ENCODE measurements at places on chromosomes 3 and 15.

DNA sequence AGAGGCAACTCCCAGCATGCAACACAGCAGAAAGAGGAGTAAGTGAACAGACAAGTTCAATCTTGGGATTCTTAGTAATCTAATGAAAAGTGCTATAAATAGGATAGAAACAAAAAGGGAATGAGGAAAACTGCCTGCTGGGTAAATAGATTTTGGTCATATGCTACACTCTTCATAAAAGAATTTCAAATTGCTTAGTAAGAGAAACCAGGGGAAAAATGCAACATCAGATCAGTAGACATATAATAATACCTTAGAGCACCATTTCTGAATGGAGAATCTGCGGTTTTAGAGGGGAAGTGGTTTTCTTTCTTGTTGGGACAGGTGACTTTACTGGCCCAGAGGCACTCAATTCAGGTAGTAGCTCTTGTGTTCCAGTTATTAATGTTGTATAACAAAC, 13.4 kb upstream of the TBC1D5 start:
- H3K27ac ChIP-seq, result no peak overlapping the region
- H3K27me3 ChIP-seq, result no peaks in the 10 kb centered on the region

DNA sequence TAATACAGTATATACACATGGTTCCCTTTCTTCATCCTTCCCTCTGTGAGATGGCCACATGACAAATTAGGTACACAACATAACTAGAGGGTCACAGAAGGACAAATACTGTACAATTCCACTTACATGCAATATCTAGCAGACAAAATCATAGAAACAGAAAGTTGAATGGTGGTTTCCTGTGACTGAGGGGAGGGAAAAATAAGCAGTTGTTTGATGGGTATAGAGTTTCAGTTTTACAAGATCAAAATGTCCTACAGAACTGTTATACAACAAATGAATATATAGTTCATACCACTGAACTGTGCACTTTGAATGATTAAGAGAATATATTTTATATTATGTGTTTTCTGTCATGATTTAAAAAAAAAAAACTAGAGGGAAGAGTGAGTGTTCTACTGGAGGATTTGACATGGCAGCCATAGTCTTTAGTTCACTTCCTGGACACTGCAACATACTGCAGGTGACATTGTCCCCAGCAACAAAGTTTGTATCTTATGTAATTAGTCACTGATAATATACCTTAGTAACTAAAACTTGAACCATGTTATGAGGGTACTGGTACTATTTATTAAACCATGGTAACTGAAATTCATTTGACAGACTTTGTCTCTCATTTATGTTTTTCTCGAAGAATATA, 37.2 kb downstream of the CCDC54 start:
- no peak overlapping the region for H3K27ac ChIP-seq
- H3K36me3 ChIP-seq, result 0 out of 2 replicates have a peak, but pooled peaks cover 1% of the 10 kb centered on the region
- no peaks in the 10 kb centered on the region for H3K4me1 ChIP-seq
- no peaks in the 10 kb centered on the region for H3K27me3 ChIP-seq
- no peak overlapping the region for H3K4me3 ChIP-seq

DNA sequence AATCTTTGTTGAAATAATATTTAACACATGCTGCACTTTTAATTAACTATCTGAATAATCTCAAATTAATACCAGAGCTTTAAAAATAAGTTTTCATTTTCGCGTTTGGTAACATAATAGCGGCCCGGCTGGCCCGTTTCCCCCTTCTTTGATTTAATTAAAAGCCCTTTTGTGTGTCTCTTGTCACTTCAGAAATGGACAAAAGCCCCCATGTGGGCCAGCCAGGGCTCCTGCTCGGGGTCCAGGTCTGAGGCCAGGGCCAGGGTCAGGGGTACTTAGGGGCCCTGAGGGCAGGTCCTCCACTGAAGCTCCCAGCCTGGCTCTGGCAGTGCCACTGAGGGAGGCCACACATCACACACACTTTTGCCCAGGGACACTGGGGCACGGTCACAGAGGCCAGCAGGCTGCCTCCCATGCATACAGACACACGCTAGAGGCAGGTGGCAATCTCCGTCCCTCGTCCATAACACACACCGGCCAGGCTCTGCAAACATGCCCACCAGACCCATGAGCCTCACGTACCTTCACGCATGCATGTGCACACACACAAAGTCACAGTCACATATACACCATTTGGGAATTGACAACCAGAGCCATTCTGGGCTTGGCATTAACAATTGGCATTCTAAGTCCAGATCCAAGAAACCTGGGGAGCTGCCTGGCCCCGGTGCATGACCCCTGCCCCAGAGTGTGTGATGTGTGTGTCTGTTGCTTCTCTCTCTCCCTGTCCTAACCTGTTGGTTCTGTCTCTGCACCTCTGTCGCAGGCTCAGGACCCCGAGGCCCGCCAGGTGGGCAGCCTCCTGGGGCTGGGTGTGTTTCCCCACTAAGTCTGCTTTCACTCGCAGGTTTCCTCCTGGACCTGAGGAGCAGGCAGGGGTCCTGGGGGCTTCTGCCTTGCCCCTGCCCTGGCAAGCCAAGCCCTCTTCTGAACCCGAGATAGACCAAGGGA, 38.5 kb downstream of the DNAJB8 start:
- no peak overlapping the region for H3K27ac ChIP-seq
- H3K4me1 ChIP-seq, result 0 out of 2 replicates have a peak, but pooled peaks cover 3% of the 10 kb centered on the region
- no peak for DNase-seq
- H3K36me3 ChIP-seq, result no peaks in the 10 kb centered on the region
- no peak overlapping the region for H3K4me3 ChIP-seq

DNA sequence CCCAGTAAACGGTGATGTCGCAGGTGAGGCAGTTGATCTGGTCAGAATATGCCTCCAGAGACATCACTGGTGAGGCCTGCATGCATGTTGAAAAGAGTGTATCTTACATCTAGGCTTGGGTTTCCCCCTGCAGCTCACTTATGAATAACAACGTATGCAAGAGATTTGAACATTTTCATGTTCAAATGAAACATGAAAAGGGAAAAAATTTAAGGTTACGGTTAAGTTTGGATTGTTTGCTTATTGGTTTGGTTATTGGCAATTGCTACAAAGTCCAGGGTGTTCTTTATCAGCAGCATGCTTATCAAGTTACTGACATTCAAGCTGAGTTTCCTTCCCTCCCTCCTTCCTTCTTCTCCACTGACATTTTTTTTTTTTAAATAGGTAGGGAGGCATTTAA, 123.2 kb downstream of the IGF1R start:
- DNase-seq, result no peak
- H3K4me3 ChIP-seq, result no peak overlapping the region
- H3K27ac ChIP-seq, result no peak overlapping the region
- no peaks in the 10 kb centered on the region for H3K36me3 ChIP-seq

DNA sequence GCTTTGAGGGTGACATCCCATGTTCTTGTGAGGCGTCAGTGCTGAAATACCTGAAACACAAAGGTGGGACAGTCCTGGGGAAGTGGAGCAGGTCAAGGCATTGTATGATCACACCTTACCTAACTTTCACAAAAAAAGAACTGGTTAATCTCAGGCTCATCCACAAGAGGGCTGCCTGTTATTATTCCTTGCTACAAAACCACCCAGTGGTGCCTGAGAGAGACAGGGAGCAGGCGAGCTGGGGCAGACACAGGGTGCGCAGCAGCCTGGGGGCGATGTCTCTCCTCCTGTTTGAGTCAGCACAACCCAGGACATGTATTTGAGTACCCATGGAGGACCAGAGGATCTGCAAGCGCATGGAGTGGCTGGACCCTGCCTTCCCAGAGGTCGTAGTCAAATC, 316.8 kb upstream of the ATP10A start:
- H3K27ac ChIP-seq, result no peak overlapping the region
- H3K36me3 ChIP-seq, result no peaks in the 10 kb centered on the region
- H3K4me3 ChIP-seq, result no peak overlapping the region
- H3K4me1 ChIP-seq, result no peaks in the 10 kb centered on the region
- H3K27me3 ChIP-seq, result no peaks in the 10 kb centered on the region

DNA sequence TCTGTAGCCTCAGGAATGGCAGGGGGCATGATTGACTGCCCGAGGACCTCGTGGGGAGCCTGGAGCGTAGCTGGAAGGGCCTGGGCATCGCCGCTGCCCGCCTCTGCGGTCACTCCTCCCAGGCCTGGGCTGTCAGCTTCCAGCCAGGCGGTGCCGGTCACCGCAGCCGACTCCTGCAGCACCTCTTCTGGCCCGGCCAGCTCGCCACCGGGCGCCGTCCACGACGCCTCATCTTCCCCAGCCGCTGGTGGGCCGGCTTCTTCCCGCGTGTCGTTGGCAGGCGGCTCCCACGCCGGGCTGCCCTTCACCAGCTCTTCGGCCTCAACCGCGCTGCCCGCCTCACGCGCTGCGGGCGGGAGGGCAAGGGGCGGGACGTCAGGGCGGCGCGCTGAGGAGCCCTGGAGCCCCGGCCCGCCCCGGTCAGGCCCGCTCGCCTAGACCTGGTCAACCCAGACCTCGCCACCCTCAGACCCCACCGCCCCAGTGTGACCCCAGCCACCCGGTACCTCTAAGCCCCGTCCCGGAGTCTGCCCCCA, 1.0 kb downstream of the CSPG5 start:
- no peak for DNase-seq
- H3K4me1 ChIP-seq, result peaks cover 11% of the 10 kb centered on the region
- H3K27me3 ChIP-seq, result no peaks in the 10 kb centered on the region

DNA sequence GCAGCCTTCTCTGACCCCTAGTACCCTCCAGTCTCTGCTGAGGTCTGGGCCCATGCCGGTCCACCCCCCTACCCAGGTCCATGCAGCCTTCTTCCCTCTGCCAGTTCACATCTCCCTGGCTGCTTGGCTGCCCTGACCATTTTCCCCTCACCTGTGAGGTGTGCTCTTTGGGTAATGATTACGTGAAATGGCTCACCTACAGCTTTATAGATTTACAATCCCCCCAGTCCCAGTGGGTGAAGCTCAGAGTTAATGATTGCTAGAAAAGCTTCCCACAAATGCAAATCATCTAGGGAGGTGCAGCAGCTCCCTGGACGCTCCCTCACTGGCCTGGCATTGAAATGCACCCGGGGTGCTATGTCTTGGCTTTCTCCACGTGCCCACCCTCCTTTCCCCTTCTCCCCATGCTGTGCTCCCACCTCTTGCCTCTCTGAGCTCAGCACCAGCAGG, 18.7 kb downstream of the PAQR5 start:
- no peak overlapping the region for H3K4me3 ChIP-seq
- H3K27me3 ChIP-seq, result no peaks in the 10 kb centered on the region
- DNase-seq, result no peak

DNA sequence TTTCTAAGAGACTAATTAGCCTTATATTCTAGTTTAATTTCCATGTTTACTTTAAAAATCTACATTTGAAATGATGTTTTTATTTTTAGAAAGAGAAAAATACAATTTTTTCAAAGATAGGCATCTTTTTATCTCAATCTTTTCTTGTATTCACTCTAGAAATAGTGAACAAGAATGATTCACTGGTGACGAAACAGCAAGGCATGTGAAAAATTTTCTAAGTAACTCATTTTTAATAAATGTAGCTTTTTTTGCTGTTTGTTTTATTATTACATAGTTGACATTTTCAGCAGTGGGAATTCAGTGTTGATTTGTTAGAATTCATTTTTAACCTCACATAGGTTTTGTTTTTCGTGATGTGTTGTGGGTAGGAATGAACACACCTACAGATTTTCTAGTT, 1226.4 kb downstream of the NSUN3 start:
- H3K36me3 ChIP-seq, result no peaks in the 10 kb centered on the region
- H3K4me3 ChIP-seq, result no peak overlapping the region
- H3K4me1 ChIP-seq, result no peaks in the 10 kb centered on the region
- no peaks in the 10 kb centered on the region for H3K27me3 ChIP-seq
- DNase-seq, result no peak
- no peak overlapping the region for H3K27ac ChIP-seq
